ENCODE measurements at places on chromosomes 7 and 10.

GRCh38 chr7:101164071-101164840 is 1.1 kb downstream of the VGF start:
- no peak for DNase-seq

GRCh38 chr7:128867842-128868623 is 5.4 kb downstream of the ATP6V1F start:
- no peak for DNase-seq

GRCh38 chr7:43790006-43790405 is 31.5 kb downstream of the BLVRA start:
- no peak for DNase-seq

DNA sequence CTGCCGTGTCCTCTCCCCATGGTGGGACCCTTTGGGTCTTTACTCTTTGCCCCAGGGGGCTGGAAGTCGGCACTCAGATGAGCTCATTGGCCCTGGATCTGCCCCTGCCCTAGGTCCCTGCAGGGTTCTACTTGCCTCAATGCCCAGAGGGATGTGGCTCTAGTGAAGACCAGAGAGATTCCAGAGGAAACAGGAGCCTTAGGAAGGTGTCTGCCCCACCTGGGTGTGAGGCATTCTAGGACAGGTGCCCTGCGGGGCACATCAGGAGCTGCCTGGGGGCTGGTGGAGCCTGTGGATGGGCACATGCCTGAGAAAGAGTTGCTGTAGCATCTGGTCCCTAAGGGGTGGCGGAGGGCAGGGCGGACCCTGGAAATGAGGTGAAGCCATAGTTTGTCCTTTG is 128.6 kb downstream of the ADCY1 start:
- DNase-seq: no peak

Measured in CD4-positive, alpha-beta T cell treated with Interleukin-4 for 4 hours (primary cell).